ENCODE measurements at places on chromosomes 12 and 14. TPM values are rescaled to one million over a fixed set of nuclear protein-coding genes. Genes with fewer than 3 reads are reported as not detected.

Gene CINP
- total RNA-seq = 10.5 TPM

Gene YBX3
- total RNA-seq = 137 TPM

DNA sequence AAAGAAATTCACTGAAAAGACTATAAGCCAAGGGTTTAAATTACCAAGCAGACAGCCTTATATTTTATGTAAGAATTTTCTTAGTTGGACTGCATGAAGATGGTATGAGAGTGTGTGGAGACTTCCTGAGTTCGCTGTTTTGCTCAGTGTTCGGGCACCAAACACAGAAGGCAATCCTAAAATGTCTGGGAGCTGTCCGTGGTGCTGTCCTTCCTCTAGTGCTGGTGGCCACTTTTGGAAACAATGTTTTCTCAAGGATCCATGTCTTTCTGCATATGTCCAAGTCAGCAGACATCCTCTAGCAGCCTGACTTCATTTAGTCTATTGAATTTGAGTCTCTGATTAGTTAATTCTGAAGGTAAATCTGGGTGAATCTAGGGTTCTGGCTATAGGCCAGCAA, 135.8 kb downstream of the SLC8A3 start:
- DNase-seq = no peak

DNA sequence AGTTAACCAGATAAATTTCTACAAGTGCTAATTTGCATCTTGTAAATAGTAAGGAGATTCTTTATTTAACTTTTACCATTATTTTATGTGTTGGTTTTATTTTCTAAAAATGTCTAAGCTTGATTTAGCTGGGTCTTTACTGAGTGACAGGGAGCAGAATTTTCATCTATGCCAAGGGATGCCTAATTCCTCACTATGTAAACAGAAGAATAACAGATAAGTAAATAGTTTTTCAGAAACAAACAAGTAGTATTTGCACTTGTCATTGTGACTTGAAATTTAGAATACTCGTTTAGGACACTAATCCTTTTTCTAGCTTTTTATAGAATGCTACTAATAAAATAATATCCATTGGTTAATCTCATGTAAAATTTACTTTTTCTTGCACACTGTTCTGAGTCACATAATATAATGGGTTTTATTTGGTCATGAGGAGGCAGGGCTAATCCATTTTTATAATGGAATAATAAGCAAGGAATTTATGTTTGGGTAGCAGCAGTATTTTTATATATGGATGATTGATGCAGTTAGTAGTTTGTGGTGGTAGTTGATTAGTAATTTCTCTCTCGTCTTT, 746.5 kb downstream of the SLC6A15 start:
- no peak for DNase-seq

GRCh38 chr14:79502136-79502750, 709.1 kb downstream of the DIO2 start:
- DNase-seq = no peak

GRCh38 chr12:58378028-58378427, 436.7 kb downstream of the ATP23 start:
- DNase-seq = no peak

- DNase-seq = peak; percentile 59
Measured at GRCh38 chr12:47882781-47883546, 21.8 kb downstream of the VDR start.

- no peak for DNase-seq
Measured at GRCh38 chr14:69996216-69996615, 117.0 kb downstream of the SMOC1 start.
